CD4-positive, alpha-beta T cell treated with Interleukin-10 for 1 hour (primary cell): ENCODE measurements at places on chromosomes 2 and 18.

- no peak for DNase-seq
Observed at GRCh38 chr2:102061962-102062795, 70.4 kb downstream of the IL1R2 start.

DNA sequence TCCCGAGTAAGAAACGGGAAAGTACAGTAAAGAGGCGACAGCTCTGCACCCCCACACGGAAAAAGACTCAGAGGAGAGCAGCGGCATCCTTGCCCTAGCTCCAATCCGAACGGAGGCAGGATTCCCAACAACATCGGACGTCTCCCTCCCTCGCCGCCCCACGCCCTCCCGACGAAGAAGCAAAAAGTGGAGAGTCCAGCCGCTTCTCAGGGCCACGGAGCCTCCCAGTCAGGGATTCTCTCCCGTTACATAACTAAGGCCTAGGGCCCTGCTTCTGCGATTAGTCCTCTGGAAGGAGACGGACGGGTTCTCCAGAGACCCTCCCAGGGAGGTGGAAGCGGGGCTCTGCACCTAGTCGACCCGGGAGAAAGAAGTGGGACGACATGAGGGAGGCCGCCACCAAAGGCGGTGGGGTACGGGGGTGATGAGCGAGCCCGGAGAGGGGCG, 587 bp downstream of the SUMO1 start:
- no peak for DNase-seq

DNA sequence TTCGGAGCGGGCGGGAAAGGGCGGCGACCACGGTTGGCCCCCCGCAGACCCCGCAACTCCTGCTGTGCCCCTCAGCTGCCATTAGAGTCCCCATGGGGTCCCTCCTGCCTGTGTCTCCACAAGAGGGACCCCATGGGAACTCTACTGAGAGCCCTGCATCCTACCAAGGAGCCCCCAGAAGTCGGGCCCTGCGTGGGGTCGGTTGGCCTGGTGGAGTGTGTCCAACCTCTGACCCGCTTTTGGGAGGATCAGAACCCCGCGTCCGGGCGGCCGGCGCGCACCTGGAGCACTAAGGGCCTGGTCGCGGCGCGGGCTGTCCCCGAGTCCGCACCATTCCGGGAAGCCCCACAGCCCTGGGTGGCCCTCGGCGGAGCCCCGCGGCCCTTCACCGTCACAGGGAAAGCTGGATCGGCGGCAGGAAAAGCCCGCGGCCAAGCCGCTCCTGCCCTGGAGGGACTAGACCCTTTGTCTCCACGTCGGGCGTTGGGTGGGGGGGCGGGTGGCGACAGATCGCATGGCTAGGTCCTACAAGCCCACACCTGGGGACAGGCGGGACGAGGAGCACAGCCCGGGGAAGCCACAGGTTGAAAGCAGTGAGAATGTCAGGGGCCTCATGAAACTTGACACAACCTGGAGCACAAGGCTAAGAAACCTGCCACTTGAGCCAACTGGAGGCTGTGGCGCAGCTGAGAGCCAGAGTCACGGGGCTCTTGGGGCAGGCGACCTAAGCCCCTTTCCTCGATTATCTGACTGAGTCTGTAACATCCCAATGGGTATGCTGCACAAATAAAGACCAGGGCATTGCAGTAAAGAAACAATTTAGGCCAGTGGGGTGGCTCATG, 11.2 kb upstream of the CXXC1 start:
- DNase-seq: no peak

- DNase-seq: no peak
Observed at GRCh38 chr18:22277758-22278157, 108.4 kb downstream of the GATA6 start.

- DNase-seq: peak; percentile 71
Observed at GRCh38 chr2:170409164-170409535, 231.2 kb downstream of the MYO3B start.

DNA sequence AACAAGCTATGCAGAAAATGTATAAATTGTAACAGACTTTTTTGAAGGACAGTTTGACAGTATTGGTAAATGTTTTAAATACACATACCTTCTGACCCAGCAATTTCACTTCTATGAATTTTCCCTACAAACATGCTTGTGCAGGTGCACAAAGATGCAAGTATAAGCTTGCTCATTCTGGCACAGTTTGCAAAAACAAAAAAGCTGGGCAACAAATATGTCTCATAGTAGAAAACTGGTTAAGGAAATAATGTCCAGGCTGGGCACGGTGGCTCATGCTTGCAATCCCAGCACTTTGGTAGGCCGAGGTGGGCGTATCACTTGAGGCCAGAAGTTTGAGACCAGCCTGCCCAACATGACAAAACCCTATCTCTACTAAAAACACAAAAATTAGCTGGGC, 96.9 kb upstream of the NEDD4L start:
- no peak for DNase-seq

DNA sequence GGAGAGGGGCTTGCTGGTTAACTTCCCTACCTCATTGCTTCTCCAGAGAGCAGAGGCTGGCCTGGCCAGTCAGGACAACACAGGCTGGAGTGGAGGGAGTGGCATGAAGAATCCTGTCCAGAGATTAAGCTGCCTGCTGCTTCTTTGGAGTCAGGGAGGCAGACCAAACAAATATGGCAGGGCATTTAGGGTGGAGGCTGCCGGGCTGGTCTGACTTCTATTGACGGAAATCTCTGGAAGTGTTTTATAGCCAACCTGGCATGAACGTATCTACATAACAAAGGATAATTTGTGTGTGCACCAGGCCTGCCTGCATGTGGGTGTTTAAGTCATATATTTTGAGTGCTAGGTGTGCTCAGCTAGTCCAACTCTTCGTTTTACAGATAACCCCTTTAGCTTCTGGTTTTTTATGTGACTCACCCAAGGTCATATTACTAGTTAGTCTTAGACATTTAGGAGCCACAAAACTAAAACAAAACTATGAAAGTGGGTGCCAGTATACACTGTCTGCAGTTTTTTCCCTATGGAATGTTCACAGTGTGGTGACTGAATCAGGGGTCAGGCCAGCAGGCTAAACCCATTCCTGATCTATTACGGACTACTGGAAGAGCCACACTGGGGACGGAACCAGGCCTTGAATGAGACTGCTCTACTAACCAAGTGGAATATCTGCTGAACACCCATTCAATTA, 5.5 kb downstream of the NPC1 start:
- DNase-seq: no peak

DNA sequence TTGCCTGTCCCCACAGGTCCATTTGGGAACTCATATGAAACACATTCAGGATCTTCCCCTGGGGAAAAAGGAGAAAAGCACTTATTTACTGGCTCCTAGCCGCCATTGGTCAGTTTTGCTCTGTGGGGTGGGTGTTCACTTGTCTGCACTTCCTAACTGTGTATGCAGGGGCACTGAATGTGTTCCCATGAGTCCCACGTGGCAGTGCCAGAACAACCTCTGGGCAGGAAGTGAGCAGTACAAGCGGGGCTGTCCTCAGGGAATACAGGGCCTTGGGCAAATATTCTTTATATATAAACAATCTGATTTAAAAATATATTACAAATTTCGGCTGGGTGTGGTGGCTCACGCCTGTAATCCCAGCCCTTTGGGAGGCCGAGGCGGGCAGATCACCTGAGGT, 21.8 kb upstream of the CTIF start:
- DNase-seq: no peak

- DNase-seq: no peak
Observed at GRCh38 chr2:201618744-201619662, 24.3 kb downstream of the TMEM237 start.

GRCh38 chr2:239065962-239066361, 218.1 kb downstream of the TWIST2 start:
- no peak for DNase-seq

DNA sequence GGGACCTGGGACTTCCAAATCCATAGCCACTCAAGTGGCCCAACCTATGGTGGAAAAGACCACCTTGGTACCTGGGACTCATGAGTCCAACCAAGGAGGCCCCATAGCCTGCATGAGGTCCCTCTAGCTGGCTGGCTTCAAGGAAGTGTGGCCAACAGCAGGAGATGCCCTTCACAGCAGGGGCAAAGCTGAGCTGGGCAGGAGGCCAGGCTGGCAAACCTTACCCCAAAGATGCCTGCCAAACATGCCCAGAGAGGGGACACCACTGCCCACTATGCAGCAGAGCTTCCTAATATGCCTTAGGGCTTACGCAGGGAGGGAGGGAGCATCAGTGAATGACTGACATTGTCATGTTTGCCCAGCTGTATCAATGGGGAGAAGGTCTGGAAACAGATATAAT, 188.0 kb upstream of the GLI2 start:
- DNase-seq: no peak

GRCh38 chr18:61572871-61573270, 239.6 kb downstream of the CDH20 start:
- DNase-seq: no peak

- no peak for DNase-seq
Observed at GRCh38 chr2:103276869-103277268, 515.0 kb downstream of the TMEM182 start.

- DNase-seq: no peak
Observed at GRCh38 chr2:98847853-98848252, 88.2 kb downstream of the CRACDL start.

- DNase-seq: no peak
Observed at GRCh38 chr2:21270083-21270491, 146.3 kb downstream of the TDRD15 start.

DNA sequence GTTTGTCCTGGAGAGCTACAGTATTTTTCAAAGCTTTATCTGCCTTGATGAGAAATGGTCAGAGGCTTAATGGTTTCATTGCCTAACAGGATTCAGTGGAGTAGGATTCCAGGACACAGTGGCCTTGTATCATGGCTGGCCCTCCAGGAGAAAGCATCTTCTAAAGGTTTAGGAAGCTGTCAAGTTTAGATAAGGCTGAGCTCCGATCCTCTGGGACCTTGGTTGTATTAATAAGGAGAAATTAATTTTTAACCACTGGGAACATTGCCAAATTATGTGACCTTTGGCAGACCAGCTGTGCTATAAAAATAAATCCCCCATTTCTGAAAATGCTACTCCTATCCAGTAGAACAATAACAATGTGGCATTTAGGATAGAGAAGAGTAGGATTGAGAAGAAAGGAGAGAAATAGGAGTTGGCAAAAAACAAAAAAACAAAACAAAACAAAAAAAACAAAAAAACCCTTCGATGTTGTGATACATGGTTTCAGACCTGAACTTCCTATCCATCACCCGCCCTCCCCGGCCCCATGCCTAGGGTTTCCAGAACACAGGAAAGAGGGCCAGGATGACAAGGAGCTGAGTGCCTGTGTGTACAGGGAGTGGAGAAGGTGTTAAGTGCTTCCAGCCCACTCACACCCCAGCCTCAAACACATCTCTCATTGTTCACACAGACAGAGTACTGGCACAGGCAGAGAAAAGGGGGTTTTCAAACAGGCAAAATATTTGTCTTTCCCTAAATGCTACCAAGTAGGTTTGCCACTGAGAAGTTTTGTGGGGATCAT, 6.3 kb downstream of the NRP2 start:
- DNase-seq: no peak

- DNase-seq: no peak
Observed at GRCh38 chr2:147884830-147885229, 40.0 kb downstream of the ACVR2A start.

DNA sequence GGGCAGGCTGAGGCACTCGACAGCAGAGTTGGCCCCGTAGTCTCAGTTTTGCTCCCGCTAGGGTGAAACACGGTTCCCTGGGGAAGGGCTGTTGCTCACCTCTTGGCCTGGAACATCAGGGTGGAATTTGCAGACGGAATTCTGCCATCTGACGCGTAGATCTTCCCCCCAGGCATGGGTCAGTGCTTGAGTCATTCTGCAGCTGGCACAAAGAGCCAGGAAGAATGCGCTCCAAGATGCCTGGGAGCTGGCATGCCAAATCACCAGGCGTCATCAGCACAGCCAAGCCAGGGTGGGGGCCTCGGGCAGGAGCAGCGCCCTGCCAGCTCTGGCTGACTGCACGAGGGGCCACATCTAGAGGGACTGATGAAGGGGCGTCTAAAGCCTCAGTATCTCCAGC, 42.7 kb downstream of the ODC1 start:
- DNase-seq: no peak

- DNase-seq: no peak
Observed at GRCh38 chr2:45145073-45145899, 136.0 kb upstream of the SIX2 start.

DNA sequence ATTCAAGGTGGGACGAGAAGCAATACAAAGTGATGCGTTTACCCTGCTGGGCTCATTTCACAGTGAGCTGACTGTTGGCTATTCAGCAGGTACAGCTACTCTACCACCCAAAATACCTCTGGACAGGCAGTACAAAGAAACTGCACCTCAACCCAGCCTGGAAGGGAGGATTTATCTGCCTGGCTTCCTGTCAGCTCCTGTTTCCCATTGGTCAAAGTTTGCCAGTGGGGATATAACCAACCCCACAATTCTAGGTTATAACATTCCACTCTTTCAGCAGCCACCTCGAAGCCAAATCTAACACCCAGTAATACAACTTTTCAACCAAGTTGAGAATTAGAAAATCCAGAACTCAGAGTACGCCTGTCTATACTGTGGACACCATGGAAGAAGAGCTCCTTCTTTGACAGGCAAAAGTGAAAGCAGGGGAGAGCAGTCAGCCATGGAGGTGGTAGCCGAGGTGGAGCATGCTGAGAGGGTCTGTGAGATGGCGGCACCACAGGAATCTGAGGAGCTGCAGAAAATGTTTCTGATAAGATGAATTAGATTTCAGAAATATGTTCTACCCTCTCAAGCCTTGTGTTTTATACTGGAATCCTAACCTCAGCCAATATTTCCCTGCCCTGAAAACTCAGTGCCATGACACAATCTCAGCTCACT, 10.8 kb downstream of the DUSP19 start:
- DNase-seq: no peak

GRCh38 chr2:178250429-178250828, 56.1 kb downstream of the OSBPL6 start:
- DNase-seq: no peak

- no peak for DNase-seq
Observed at GRCh38 chr2:85022232-85022631, 51.3 kb downstream of the KCMF1 start.

GRCh38 chr2:129744141-129744540, 235.3 kb upstream of the RAB6C start:
- DNase-seq: no peak

- no peak for DNase-seq
Observed at GRCh38 chr2:101467306-101467705, 7.6 kb downstream of the RFX8 start.

DNA sequence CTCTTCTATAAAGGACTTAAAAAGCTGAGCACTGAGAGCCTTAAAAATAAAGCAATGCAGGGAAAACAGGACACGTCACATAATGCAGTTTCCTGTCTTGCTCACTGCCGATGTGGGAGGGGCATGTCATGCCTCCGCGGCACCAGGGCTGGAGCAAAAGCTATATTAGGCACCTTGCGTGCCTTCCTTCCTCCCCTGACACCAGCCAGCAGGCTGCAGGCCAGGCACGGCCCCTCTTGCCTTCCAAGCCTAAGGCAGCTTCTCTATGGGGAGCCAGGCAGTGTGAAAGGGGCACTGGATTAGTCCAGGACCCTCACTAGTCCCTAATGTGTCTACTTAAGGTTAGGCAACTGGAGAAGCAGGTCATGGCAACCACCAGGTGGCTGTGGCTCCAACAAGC, 26.3 kb downstream of the MRPL35 start:
- DNase-seq: peak; percentile 41
